ENCODE measurements at places on chromosomes 11 and 22.

DNA sequence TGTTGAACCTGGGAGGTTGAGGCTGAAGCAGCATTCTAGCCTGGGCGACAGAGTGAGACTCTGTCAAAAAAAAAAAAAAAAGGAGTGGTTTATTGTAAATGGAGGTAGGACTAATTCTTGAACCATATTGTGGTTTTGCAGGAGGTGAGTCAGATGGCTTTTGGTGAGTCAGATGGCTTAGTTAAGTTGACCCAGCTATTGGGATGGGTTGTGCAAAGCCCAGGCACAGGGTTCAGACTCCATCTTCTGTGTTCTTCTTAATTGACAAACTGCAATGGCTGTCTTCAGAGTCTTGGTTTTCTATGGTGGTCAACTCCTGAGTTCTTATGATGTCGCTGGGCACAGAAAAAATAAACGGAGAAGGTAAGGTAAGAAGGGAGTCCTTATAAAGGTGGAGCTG, 182.7 kb downstream of the ADAMTS15 start:
- DNase-seq = no peak

GRCh38 chr11:47466701-47467250, 17.8 kb upstream of the RAPSN start:
- DNase-seq = no peak

DNA sequence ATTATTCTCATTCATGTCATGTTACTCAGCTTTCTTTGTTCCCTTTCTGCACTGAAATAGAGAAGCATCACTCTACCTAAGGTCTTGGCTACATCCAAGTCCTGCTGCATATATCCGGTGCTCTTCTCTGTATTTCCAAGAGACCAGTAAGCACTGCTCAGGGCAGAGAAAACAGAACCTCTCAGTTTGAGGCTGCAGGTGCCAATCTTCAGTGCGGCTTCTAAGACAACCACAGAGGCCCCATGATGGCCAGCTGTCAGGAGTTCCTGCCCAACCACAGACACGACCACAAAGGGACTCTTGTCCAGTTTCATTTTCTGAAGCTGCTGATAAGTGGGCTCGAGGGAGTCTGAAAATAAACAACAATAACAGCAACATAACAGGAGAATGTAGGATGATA, 378.4 kb upstream of the PITPNB start:
- no peak for DNase-seq

DNA sequence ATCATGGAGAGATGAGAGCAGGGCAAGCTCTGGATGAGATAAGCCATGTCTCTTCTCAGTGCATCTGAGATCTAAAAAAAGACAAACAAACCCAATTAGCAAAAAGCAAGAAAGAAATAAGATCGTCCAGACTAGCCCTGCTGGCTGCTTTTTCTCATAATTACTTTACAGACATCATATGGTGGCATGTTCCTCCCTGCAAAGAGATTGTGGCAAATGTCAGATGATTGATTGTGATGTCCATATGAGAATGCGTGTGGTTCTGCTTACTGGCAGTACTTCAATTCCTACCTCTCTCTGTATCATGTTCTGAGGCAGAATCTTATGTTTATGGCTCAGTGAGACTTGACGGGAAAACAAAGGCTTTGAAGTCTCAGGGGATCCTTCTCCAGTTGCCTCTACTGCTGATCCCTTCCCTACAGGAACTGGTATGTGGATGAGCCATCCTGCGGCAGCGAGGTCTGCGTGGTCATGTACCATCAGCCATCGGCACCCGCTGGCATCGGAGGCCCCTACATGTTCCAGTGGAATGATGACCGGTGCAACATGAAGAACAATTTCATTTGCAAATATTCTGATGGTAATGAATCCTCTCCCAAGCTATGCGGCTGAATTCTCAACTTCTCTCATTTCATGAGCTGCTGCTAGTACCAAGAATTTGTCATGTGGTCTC, 8.8 kb downstream of the LAYN start:
- no peak for DNase-seq

DNA sequence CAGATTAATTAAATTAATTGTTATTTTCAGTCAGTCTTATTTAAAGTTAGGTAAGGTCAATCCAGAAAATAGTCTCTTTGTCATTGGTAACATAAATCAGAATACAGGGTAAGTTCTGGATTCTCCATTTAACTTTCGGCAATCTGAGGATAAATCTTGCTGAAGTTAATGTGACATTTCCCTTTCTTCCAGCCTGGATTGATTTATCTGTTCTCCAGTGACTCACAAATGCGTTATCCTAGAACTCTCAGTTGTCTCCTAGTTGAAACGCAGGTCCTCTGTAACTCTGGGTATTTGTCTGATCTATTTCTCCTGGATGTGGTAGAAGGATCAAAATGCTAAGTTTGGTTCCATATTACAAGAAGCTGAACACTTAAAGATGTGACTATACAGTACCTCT, 21.0 kb downstream of the OR51E1 start:
- no peak for DNase-seq

DNA sequence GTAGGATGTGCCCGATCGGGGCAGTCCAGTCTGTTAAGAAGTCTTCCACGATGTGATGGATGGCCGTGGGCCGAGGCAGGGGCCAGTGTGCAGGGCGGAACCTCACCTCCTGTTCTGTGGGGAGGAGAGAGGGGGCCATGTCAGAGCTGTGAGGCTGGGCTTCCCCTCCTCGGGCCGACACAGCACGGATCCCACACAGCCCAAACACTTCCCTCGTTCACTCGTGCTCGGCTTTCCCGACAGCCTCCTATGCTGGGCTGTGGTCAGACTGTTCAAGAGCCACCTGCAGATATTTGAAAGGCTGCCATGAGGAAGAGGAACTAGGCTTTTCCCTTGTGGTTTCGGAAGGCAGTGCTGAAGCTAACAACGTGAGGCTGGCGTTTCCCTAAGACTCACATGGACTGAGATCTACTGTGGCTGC, 12.3 kb upstream of the TXN2 start:
- peak; percentile 24 for DNase-seq

- DNase-seq = no peak
These were observed 8.0 kb upstream of the CHADL start for GRCh38 chr22:41248758-41249157.

DNA sequence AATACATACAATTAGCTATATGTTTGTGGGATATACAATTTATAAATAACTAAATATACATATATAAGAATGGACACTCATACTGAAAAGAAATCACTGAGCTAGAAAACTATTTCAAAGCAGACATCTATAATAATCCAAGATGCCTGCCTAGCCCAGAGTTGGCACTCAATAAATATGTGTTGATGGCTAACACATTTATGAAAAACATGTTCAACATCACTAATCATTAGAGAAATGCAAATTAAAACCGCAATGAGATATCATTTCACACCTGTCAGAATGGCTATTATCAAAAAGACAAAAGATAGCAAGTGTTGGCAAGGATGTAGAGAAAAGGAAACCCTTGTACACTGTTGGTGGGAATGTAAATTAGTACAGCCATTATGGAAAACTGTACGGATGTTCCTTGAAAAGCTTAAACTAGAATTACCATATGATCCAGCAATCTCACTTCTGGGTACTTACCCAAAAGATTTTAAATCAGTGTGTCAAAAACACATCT, 29.8 kb downstream of the POU2AF1 start:
- DNase-seq = no peak

- no peak for DNase-seq
These were observed 942 bp upstream of the TSPAN18 start for GRCh38 chr11:44725757-44726282.

GRCh38 chr11:103051151-103051801, 40.7 kb downstream of the DCUN1D5 start:
- no peak for DNase-seq

DNA sequence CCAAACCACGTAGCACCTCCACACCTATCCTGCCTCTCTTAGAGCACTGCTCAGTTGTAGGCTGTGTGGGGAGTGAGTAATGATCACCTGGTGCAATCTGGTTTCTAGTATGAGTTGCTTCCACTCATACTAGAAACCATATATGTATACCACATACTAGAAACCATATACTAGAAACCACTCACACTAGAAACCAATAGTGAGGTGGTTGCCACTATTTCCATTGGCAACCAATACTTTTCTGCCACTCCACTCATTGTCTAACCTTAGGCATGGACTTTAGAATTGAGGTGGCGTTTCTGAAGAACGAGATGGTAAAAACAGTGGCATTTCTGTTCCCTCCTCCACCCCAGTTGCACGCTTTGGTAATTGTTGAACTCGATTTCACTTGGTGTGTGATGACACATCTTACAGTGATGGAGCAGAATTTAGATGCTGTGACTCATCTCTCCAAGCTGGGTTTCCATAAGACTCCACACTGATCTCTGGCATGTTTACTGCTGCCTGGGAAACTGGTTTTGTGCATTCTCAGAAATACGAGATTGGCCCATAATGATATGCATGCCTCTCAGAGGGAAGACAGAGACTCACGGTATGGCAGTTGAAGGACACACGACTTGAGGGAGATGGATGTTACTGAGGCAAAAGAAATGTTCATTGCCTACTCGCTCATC, 82.9 kb downstream of the KIRREL3 start:
- no peak for DNase-seq

GRCh38 chr11:64536396-64536941, 54.6 kb upstream of the SLC22A12 start:
- no peak for DNase-seq

DNA sequence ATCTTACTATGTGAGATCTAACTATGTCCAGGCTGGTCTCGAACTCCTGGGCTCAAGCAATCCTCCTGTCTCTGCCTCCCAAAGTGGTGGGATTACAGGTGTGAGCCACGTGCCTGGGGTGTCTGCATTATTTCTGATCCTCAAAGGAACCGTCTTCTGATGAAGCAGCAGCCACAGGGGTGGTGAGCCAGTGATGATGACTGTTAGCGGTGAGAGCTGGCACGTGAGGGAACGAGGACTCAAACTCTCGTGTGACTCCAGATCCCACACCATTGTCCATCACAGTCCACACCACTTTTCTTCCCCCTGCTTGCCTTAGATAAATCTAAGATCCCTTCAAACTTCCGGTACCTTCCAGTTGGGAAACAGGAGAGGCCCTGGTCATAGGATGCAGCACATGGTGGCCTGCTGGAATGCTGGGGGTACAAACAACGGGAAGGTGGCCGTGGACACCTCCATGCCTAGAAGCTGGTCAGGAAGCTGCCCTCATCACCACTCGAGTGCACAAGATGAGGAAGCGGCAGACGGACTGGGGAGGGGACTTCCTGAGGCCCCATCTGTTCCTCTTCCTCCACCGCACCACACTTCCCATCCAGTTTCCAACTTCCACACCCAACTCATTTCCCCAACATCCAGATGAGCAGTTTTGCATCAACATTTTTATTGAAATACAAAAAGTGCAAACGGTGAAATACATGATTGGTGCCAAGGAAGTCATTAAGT, 23.8 kb downstream of the ARHGAP1 start:
- DNase-seq = no peak

DNA sequence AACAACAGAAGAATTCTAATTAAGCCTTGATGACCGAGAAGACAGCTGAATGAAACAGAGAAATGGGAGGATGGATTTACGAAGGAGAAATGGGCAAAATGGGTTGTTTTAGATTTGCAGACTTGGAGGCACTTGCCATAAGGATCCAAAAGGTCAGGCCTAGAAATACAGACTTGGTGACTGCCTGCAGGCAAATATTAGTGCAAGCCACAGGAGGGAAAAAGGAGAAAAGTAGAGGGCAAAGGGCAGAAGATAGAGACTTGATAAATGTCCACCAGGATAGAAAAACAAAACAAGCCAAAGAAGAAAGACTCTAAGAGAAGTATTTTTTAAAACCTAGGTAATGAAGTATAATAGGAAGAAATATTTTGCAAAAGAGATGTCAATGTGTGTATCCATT, 13.1 kb downstream of the CCDC34 start:
- no peak for DNase-seq

DNA sequence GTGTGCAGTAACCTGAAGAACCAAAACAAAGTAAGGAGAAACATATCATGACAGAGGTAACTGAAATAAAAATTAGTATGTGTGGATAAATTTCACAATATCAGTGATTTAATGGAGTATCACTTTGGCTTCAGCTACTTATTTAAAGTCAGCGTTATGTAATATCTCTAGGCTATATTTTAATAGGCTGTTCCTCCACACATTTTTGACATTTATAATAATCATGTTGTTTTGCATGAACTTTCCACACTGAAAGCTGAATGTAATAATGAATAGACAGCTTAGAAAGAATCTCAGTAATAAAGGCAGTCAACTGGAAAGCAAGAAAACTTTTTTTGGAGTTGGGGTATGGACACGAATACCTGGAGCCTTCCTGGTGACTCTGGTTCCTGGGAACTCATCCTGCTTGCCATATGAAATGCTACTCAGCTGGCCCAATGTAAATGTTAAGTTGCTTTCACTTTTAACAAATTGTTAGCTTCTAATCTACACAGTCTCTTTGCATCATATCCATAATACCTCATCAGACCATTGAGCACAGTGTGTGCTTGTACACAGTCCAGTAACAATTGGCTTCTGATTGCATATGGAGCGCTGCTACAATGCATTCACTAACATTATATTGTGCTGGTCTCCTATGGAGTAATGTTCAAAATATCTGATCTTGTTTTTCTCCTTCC, 257.7 kb downstream of the SOX6 start:
- no peak for DNase-seq

DNA sequence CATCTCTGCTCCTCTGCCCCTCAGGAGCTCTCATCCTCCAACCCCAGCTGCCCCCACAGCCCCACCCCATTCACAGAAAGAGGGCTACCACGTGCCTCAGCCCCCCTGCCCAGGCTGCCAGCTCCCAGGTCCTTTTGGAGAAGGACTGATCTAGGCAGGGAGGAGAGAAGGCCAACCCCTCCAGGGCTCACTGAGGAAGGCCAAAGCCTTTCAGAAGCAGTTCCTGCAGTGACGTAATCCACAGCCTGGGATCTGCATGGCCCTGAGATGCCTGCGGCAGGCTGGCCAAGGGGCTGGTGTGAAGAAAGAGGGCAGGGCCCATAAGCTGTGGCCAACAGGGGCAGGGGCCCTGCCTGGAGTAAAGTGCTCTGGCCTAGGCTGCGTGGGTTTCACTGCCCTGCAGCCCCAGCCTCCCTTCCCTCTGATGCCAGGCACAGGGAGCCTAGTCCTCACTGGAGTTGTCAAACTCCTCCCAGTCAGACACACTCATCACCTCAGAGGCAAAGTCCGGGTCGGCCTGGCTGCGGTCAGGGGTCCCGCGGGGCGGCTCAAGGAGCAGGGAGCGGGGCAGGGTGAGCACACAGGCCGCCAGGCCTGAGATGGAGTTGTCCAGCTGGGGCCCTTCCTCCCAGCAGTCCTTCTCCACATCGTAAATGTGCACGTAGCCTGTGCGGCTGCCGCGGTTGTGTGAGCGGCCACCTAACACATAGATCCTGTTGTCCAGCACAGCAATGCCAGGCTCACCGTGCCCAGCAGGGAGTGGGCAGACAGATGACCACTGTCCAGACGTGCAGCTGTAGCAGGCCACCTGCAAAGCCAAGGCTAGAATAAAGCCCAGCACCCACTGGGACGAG, 4.2 kb upstream of the SCARF2 start:
- DNase-seq = no peak

- no peak for DNase-seq
These were observed 17.8 kb downstream of the FRMD8 start for GRCh38 chr11:65404210-65404609.

GRCh38 chr11:121577106-121577848, 124.5 kb upstream of the SORL1-AS1 start:
- no peak for DNase-seq
